ENCODE measurements at places on chromosomes 7 and 10.

- no peak for DNase-seq
These were observed 27.4 kb downstream of the FGF8 start for GRCh38 chr10:101748496-101748895.

DNA sequence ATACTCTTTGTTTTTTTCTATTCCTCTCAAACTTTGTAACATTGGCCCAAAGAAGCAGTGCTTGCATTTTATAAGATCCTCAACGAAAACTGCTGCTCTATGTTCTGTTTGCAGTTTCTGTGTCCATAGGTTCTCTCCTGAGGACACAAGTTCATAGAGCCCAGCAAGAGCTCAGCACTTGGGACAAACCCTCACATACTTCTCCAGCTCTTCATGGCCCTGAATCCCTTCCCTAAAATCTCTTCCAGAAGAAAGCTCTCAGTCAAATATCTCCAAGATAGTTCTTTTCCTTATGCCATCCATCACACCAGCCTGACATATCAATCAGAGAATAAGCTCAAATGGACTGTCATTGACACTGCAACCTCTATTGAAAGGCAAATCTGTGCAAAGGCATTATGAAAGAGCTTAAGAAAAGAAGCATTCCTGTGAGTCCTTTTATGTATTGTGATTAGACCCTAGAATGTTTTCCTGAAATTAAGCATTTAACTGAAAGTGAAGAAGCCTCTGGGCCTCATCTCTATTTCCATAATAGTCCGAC lies 405.5 kb downstream of the ANKRD7 start:
- no peak for DNase-seq

- no peak for DNase-seq
These were observed 24.0 kb upstream of the EEPD1 start for GRCh38 chr7:36129048-36129534.

DNA sequence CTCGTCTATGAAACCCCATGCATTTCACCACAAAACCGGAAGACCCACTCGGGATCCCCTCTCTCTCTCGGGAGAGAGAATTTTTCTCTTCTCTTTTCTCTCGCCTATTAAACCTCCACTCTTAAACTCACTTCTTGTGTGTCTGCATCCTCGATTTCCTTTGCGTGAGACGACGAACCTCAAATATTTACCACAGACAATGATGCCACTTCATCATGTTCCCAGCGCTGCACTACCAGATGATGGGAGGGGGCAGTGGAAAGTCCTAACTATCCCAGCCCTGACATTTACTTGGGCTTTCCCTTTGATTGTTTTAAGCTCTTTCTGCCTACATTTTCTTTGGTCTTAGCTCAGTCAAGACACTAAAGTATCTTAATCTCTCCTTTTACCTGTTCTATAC lies 906.7 kb downstream of the GRID1 start:
- DNase-seq = no peak

DNA sequence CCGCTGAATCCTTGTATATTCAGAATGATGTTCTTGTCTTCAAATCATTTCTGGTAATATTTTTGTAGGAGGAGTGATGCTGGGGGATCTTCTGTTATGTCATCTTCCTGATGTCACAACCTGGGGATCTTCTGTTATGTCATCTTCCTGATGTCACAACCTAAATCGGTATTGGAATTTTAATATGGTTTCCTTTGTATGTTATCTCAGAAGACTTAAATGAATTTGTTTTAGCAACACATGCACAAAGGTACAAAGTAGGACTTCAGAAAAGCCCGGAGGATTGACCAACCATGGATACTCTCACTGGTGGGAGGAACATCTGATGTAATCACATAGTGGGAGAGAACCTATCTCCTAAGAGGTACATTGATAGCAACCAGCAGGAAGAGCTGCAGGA lies 9.1 kb upstream of the AOAH start:
- no peak for DNase-seq

GRCh38 chr10:84829131-84829530 lies 500.7 kb downstream of the CCSER2 start:
- DNase-seq = no peak

All from hematopoietic multipotent progenitor cell treated with erythropoietin and hydrocortisone succinate and interleukin-3 and kit ligand, for 15 days (in vitro differentiated cells).